ENCODE measurements at places on chromosomes 7 and 10.

DNA sequence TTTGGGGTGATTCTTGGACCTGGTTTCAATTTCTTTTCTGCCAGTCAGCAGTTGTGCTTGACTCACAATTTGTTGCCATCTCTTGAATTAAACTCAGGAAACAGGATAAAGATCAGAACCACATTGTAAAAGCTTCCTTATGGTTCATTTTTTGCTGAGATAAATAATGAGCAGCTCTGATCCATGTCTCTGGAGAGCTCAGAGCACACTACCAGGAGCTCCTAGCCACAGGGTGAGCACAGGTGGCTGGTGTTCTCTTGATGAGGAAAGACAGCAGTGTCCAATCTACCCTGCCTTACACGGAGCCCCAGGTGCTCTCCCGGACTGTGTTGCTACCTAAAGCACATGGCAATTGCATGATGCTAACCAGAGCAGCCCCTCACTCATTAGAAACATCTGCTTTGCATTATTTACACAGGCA, 17.2 kb upstream of the FAM170B start:
- no peak for DNase-seq

- no peak for DNase-seq
These were observed 16.7 kb upstream of the C10orf90 start for GRCh38 chr10:126687121-126687606.

DNA sequence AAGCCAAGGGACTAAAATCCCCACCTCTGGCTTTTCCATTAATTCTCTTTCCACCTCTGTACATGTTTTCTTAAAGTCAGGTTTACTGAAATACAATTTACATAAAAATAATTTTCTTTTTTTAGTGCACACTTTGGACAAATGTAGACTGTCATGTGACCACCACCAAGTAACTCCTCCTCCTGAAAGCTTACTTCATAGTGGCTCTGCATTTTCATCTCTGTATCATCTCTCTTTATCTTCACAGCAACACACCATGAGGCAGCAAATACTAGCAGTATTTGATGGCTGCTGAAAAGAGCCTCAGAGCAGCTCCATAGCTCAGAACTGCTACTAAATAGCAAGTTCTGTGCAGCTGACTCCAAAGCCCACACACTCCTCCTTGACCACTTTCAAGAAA, 17.3 kb downstream of the WDFY4 start:
- DNase-seq: no peak

DNA sequence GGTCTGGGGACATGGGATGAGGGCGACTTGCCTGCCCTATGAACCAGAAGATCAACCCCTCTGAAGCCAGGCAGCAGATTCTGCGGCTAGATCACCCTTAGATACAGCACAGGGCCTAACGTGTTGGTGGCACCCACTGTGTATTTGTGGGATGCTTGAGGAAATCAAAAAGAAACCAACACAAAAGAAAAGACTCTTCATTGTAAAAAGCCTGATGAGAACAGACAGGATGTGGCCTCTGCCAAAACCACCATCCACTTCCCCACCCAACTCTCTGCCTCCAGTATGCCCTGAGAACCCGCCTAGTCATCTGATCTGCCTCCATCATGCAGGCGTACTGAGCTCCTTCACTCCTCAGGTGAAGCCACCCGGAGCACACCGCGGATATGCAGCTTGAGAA, 97.2 kb upstream of the INSYN2A start:
- no peak for DNase-seq

DNA sequence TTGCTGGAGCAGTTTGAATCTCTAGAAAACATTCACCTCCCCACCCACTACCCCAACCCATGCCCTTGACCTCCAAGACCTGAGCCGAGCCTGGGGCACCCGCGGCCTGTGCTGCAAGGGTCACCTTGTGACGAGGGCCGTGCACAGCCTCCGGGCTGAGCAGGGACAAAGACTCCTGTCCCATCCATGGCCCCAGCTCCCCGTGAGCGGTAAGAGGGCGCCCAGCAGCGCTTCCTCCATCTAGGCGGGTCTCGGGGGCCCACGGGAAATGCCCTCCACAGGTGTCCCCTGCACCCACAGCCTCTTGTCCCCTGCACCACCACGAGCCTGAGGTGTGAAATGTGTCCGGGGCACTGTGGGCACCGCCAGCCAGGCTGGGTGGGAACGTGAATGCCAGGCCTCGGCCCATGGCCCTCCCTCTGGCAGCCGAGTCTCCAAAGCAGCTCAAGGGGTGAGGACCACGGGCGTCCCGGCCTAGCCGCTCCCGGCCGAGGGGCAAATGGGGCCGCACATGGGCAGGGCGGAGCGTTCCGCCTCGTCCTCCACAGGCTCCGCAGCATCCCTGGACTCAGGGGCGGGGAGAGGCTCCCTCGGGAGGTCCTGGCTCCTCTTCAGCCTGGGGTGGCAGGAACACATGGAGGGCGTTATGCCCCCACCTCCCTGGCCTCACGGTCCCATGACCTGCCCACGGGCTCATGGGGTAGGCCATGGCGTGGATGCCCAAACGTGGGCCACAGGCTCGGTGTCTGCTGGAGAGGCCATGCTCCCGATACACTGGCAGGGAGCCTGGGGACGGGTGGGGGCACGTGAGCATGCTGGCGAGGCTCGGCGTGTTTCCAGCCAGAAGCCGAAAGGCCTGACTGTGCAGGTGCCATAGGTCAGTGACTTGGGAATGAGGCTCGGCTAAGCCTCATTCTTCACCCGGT, 21.1 kb downstream of the DPYSL4 start:
- DNase-seq: no peak

- DNase-seq: no peak
These were observed 91.1 kb downstream of the CH25H start for GRCh38 chr10:89115876-89116627.

GRCh38 chr10:44934416-44935200, 23.5 kb downstream of the TMEM72 start:
- no peak for DNase-seq

- DNase-seq: no peak
These were observed 33.7 kb downstream of the ZNF777 start for GRCh38 chr7:149427096-149427680.

DNA sequence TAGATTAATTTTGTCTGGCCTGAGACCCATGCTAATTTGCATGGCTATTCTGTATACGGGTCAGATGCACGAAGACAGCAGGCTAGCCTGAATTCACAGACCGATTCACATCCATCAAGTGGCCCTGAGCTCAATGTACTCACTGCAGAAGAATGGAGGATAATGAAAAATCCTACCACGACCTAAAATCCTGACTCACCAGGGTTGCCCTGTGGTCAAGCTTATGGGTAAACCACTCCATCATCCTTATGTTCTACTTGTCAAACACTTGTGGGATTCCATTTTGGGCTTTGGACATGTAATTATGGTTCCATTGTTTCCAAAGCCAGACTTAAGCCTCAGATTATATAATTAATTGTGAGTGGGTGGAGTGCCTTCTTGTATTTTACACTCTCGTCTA, 110.4 kb upstream of the ZNF438 start:
- no peak for DNase-seq

DNA sequence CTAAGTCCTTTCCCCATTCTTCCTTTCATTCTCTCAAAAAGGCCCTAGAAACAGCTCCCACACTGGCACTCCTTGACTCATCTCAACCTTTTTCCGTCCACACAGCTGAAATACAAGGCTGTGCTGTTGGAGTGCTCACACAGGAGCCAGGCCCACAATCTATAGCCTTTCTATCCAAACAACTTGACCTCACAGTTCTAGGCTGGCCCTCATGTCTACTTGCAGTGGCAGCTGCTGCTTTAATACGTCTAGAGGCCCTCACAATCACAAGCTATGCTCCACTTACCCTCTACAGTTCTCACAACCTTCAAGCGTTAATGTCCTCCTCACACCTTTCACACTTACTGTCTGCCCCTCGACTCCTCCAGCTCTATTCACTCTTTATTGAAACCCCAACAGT, 12.0 kb upstream of the LRRC61 start:
- no peak for DNase-seq

Data from NCI-H748 treated with DMSO at 0.1 percent for 48 hours (cell line).